Renal pelvis (tissue), 12 donors: ENCODE measurements at places on chromosomes 7 and 10.

DNA sequence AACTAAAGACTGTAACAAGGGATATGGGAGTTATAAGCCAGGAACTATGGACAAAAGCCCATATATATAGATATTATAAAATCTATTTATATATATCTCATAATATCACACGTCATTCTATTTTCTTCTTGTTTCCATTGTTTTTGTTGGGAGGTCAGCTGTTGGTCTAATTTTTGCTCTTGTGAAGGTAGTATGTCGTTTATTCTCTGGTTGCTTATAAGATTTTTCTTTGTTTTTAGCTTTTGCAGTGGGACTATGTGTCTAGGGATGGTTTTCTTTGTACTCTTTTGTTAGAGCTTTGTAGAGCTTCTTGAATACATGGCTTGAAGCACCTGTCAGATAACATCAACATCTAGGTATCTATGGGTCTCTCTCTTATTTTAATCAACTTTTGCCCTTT is 14.0 kb downstream of the ARL4A start:
- no peak for DNase-seq

- no peak for DNase-seq
These were observed 19.8 kb upstream of the SLC29A3 start for GRCh38 chr10:71299071-71299785.

DNA sequence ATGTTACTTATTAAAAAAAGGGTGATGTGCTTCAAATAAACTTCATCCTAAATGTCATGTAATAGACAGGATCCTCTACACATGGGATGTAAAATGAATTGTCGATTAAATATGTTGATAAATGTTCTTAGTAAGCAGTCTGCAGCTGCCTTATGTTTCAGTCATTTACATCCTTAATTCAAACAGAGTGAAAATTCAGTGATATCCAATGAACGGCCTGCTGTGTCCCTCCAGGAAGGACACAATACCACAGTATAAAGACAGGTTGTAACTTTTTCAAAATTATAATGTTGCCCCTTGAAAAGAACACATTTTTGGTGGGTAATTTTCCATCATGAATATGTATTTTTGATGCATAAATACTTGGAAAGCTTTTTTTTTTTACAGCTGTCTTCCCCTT is 266.5 kb upstream of the SEMA3A start:
- no peak for DNase-seq

DNA sequence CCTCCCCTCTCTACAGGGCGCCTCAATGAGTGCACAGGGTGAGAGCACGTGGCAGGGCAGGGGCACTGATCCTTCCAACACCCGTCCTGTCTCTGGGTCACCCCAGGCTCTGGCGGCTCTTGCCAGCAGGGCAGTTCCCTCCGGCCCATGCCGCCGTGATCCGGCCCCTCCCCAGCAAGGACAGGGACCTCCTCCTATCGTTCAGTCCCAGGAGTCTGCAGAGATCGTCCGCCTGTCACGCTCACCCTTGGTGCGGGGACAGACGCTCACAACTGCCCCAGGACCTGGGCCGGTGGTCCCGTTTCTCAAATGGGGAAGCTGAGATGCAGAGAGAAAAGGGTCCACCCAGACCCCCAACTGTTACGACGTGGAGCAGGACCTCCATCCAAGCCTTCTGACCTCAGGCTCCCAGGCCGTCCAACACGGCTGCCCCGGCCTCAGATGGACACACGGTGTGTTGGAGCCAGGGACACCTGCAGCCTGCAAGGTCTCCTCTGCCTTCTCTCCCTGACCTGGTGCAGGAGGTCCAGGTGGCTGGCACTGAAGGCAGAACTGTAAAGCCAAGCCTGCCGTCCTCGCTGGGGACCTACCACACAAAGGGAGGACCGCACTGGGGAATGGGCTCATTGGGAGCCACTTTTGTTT is 248.9 kb downstream of the ELFN1 start:
- no peak for DNase-seq

- DNase-seq: no peak
These were observed 2.3 kb upstream of the STK32C start for GRCh38 chr10:132309879-132310591.

GRCh38 chr10:32982911-32983909 is 25.2 kb upstream of the ITGB1 start:
- no peak for DNase-seq

GRCh38 chr10:27506280-27506679 is 2.2 kb downstream of the RAB18 start:
- DNase-seq: no peak
